ENCODE measurements at places on chromosomes 1 and 21.

GRCh38 chr1:53080041-53080440 is 18.0 kb downstream of the PODN start:
- DNase-seq, result no peak

GRCh38 chr21:45326891-45327440 is 39.3 kb upstream of the POFUT2 start:
- no peak for DNase-seq

GRCh38 chr1:190453550-190453949 is 24.1 kb downstream of the BRINP3 start:
- no peak for DNase-seq

DNA sequence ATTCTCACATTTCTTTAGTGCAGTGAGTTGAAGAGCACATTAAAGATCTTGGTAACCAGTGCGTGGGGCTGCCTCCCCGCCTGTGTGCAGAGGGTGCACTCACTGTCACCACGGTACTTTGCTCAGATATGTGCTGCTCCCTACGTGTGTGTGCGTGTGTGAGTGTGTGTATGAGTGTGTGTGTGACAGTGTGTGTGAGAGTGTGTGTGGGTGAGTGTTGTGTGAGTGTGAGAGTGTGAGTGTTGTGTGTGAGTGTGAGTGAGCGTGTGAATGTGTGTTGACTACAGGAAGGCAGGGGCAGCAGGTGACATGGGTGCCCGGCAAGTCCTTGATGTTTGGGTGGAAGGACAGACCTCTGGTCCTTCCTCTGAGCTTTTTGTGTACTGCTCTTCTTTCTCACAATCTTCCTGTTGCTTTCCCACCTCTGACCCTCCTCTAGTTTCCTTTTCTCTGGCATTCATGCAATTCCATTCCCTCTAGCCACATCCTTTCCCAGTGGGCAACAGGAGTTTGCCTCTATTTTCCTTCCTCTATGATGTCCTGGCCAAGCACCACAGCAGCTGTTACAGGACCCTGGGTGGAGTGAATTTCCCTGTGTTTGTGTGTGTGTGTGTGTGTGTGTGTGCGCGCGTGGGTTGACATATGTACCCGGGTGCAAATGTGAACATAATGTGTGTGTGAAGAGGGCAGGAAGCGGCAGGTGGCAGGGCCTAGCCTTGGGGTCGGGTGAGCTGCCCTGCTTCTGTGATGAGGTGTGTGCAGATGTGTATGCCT is 19.8 kb downstream of the LHX4 start:
- DNase-seq, result no peak

DNA sequence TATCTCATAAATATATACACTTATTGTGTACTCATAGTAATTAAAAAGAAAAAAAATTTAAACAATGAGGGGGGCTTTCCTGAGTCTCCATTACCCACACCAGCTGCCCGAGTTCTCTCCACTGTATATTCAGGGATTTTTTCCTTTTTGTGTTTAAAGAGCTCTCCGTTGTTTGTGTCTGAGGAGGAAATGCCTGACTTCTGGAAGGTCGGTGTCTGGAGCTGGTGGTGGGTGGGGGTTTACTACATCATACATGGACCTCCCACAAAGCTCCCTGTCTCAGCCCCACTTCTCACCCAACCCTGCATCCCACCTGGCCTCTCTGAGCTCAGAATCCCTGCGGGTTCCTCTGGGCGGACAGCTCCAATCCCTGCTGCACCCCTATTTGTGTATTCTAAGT is 64.1 kb upstream of the ETV3 start:
- no peak for DNase-seq

DNA sequence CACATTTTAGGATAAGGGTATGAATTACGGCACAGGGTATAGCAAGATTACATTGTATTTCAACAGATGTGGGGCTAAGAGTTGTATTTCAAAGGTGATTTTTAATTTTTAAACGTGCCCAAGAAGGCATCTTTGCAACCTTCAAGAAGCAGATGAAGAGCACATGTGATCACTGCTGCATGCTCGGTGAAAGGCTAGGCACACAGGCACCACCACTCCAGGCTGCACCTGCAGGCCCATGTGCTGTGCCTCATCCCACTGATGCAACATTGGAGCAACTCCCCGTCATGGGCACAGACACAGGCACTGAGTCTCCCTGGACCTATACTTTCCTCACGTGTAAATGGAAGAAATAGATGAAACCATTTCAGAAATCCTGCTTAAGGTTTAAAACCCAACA is 23.5 kb downstream of the UBE2G2 start:
- DNase-seq, result no peak

DNA sequence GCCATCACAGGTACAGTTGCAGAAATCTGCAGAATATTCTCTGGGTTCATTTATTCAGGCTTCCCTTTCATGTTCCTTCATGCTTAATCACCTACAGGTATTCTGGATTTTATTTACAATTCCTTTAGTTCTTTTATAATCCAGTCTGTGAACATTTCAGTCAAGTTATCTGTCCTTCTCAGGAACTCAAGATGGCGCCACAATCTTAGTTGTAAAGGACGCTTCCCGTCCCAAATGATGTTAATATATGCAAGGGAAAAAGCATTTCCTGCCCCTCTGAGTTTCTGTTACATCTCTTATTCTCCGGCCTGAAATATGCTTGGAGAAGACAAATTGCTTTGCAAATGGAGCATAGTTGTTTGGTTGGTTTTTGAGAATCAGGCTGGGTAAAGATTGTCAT is 19.3 kb downstream of the F3 start:
- no peak for DNase-seq

DNA sequence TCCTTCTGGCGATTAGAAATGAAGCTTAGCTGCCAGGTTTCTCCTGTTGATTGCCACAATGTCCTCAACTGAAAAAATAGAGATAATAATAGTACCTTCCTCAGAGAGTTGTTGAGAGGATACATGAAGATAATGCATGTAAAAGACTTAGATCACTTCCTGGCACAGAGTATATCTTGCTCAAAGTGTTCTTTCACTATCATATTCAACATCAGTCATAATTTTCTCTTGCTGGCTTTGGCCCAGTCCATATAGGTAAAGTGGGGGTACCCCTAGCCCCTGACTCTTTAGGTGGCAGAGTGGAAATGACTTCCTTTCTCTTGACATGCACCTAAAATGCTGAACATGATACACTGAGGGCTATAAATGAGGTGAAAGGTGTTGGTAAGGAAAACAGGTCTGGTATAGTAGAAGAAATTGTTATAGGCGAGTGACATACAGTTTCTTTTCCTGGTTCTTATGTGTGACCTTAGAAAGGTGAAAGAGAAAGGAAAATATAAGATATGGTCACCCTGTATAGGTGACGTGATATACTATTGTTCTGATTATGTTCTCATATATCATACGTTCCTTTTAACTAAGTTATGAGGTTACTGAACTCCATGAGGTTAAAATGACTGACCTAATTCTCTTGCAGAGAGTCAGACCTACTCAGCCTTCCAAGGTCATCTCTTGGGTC is 209.9 kb upstream of the DEPDC1 start:
- no peak for DNase-seq

DNA sequence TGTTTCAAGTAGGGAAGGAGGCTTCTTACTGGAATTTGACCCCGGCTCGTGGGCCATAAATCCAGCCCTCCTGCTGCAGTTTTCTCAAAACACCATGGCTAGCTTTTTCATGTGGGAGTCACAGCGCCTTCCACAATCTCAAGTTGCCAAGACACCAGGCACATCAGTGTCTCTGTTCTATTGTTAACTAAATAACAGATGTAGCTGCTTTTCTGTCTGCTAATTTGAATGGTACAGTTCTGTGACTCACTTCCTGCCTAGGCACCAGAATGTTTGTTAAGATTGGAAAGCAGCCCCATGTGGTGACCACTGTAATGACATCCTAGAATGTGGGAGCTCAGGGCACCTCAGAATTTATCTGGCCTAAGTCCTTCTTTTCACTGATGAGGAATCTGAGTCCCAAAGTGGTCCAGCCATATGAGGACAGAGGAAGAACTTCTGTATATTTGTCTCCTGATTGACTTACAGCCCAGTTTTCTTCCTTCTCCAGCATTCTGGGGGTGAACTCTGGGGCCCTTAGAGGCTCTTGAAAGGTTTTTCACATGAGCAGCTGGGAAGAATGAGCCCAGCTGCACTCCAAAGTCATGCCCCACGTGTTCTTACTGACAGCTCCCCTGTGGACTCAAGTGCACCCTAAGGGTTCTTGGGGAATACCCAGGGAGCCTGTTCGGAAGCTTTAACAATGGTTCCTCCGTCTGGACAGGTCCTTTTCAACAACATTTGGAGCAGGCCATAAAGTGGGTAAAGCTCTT is 27.5 kb downstream of the TRIM45 start:
- DNase-seq, result no peak

DNA sequence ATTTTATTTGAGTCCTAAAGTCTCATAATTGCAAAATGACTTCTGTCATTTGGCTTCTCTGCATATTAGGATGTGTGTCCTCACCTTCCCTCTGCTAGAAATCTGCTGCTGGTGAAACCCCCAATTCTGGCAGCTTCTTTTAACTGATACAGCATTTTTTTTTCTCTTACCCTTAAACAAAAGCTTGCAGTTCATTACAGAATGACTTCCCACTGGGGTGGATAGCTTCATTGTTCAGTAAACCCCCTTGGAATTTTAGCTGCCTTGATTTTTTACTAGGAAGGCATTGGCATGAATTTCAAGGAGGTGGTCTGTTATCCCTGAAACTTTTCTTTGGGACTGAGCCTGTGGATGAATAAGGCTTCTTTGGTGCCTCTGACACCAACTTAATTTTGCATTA is 16.8 kb downstream of the TSEN15 start:
- no peak for DNase-seq

DNA sequence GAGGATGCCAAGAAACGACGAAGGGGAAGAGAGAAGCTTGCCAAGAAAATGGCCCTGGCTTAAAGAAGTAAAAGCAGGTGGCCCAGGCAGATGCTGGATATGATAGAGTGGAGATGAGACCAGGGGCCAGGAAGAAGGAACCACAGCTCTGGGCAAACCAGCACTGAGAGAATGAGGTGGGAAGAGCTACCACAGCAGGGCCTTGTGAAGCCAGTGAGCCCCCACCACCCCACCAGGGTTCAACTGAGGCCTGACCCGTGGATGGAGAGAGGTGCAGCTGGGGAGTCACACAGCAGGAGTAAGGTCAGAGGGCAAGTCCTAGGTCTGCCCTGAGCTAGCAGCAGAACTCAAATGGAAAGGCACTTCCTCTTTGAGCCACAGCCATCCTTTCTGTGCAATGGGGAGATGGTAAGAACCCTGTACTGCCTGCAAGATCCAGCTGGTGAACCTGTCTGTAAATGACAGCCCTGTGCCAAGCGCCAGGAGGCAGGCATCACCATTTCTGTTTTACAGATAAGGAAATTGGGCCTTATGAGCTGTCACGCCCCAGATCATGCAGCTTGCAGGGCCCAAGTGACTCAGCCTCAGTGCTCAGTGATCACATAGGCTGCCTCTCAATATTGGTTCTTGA is 8.5 kb downstream of the SH3BGRL3 start:
- no peak for DNase-seq

DNA sequence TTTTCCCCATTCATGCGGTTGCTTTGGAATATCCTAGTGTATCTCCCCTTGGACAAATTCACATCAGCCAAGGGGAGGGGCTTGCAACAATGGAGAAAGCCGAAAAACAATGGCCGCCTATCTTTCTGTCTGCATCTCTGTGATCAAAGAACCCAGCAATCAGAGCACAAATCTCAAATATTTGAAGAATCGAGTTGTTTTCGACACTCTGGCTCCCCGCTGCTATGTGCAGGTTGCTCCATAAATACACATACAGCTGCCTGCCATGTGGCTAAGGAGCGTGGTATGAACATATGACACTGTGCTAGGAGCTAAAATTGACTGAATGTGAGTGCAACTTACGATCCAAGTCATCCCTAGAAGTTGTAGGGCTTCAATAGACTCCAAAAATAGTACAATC is 8.5 kb downstream of the CFHR4 start:
- DNase-seq, result no peak

GRCh38 chr1:228475812-228476211 is 11.4 kb upstream of the RNF187 start:
- no peak for DNase-seq

DNA sequence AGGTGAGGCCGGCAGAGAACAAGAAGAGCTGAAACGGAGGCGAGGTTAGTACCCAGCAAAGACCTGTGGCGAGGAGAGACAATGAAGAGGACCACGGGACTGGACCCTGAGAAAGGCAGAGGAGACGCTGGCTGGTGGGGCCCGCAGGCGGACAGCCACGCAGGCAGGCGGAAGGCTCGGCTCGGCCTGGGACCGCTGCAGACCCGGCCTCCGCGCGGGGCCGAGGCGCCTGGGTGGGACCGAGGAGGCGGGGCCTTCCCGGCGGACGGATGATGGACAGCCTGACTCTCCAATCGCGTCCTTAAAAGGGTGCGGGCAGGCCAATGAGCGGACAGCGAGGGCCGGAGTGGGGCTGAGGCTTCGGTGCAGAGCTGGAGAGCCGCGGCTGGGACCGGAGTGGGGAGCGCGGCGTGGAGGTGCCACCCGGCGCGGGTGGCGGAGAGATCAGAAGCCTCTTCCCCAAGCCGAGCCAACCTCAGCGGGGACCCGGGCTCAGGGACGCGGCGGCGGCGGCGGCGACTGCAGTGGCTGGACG is at the start of gene MPZL1:
MPZL1 (plus strand) TSS at position 366 of the 535 bp plus-strand sequence. CDS start 170 bp downstream, outside the sequence.
- DNase-seq, result no peak

DNA sequence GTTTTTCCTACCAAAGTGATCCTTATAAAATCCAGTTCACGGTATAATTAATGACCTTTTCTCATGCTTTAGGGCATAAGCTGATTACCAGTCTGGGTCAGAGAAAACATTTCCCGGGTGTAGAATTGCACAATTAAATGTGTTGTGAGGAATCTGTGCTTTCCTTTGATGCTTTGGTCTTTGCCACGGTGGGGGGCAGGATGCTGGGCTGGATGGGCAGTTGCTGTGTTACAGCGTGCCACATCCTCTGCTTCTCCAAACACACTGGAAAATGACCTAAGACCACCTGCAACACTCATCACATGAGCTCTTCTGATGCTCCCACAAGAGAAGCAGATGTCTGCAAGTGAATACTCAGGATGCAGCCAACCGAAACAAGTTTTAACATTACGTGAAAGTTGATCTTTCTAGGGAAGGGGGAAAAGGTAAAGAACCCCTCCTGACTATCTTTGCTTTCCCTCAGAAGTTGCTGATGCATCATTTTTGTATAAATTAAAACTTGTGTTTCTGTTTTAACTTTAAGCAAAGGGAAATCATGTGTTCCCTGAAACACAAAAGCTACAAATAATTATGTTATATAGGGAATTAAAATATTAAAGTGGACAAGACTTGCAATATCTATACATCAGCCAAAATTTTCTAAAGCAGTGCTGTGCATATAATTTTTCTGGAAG is 515.3 kb upstream of the NR5A2 start:
- DNase-seq, result no peak

GRCh38 chr1:47926461-47926999 is 70.7 kb downstream of the TRABD2B start:
- DNase-seq, result no peak

- DNase-seq, result no peak
Observed at GRCh38 chr1:64963466-64963865, 2.9 kb downstream of the JAK1 start.

DNA sequence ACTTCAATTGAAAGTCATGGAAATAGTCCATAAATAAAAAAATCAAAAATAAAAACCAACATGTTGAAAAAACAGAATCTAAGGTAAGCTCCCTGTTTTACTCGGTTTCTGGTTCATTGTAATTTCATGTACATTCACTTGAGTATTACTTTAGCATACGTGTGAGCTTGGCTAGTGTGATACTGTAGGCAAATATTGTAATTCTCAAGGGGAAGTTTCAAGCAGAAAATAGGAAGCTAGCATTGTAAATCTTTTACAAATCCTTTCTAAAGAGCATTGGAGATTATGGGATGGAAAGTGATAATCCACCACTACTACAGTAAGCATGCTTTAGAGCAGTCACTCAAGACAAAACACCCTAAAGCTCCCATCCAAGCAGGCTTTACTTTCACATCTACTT is 3.3 kb upstream of the LPAR3 start:
- DNase-seq, result no peak

- no peak for DNase-seq
Observed at GRCh38 chr1:88247666-88248065, 436.4 kb upstream of the PKN2 start.

All from cerebellar nuclear complex (tissue), 1 donor.